Activated naive CD4-positive, alpha-beta T cell treated with anti-CD3 and anti-CD28 coated beads, Interleukin-2, amount 50 U/mL, for 16 hours (primary cell): ENCODE measurements at places on chromosomes 5 and 9.

GRCh38 chr9:123250504-123250903 lies 17.9 kb downstream of the STRBP start:
- DNase-seq, result no peak

GRCh38 chr5:171367424-171368370 lies 20.0 kb upstream of the NPM1 start:
- DNase-seq, result no peak

DNA sequence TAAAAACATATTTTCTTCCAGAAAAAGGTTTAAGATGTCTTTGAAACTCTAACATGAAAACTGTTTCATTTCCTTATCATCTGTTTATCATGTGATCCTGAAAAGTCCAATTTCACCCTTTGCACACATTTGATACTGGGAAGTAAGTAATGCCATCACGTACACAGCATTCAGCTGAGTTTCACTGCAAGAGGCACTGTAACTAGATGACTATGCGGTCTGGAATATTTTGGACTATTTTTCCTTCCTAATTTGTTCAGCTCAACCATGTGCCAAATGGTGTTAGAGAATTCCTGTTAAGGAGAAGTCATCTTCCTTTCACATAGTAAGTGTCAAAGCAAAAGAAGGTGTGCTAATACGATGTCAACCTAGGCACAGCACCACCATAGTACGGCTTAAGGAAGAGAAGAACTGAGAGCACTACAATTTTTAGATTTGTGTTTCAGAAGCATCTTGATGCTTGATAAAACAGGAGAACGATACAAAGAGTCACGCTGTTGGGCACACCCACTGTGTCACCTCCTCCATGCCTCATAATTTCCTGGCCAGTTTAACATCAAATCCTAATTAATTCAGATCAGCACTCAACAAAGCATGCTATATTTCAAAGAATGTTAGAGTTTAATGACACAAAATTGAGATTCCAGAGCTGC lies 77.5 kb downstream of the GNAQ start:
- no peak for DNase-seq

- DNase-seq, result no peak
Measured at GRCh38 chr9:131308906-131309529, 19.5 kb downstream of the PLPP7 start.

DNA sequence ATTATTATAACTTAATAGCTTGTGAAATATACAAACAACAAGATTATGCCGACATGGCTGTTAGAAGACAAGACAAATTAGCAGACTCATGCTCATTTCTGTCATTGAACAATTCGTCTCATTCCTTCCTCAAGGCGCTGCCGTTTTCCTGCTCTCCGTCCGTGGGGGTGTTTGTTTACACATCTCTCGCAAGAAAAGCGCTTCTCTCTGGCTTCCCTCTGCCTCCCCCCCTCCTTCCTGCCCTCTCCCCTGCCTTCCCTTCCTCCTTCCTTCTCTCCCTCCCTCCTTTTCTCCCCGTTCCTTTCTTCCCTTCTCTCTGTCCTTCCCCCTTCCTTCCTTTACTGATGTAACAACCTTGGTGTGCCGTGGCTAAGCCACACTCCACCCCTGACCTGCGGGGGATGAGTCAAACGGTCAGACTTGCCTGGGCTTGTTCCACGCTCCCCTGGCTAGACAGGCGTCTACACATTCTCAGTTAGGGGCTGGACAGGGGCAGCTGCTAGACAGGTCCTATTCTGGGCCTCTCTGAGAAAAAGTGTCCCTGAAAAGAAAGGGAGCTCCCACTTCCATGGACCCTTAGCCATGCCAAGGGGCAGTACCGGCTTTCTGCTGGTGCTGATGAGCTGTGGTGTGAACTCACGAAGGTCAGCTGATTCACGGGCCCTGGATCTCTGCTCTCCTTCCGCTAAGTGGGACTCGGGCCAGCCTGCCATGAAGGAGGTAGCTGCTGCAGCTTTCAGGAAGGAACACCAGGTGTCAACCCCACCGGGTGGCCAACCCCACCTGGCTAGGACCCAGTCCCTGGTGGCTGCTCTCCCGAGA lies 32.0 kb upstream of the SPTLC1 start:
- DNase-seq, result no peak
